ENCODE measurements at places on chromosomes 13 and 19. TPM values are rescaled to one million over a fixed set of nuclear protein-coding genes. Genes with fewer than 3 reads are reported as not detected.

The FIZ1 gene
- 3.4 TPM for total RNA-seq

The EDNRB gene
- 0.11 TPM for total RNA-seq

The RNF113B gene
- not detected for total RNA-seq

The FZR1 gene
- 28.4 TPM for total RNA-seq

The ZNF729 gene
- total RNA-seq: not detected

The HSH2D gene
- not detected for total RNA-seq

The URAD gene
- total RNA-seq: not detected

The HSD17B14 gene
- 6.8 TPM for total RNA-seq

The QPCTL gene
- total RNA-seq: 13.3 TPM

The ZSCAN4 gene
- total RNA-seq: not detected

The KANK3 gene
- 0.26 TPM for total RNA-seq

The SMIM17 gene
- total RNA-seq: 0.26 TPM

The CGB3 gene
- not detected for total RNA-seq

The NDUFA7 gene
- 14.9 TPM for total RNA-seq

The ZNF555 gene
- 9.2 TPM for total RNA-seq

The ZNF541 gene
- 0.13 TPM for total RNA-seq

The FKBP8 gene
- total RNA-seq: 230 TPM

The FPR3 gene
- not detected for total RNA-seq

The ACER1 gene
- not detected for total RNA-seq

The CEACAM4 gene
- total RNA-seq: not detected

The IZUMO4 gene
- 0.78 TPM for total RNA-seq

The CEACAM20 gene
- not detected for total RNA-seq

The MTUS2 gene
- total RNA-seq: not detected

The ACOD1 gene
- not detected for total RNA-seq

The CCL25 gene
- not detected for total RNA-seq

The PCP2 gene
- total RNA-seq: not detected

The ZNF723 gene
- total RNA-seq: not detected

The GPR180 gene
- total RNA-seq: 11.7 TPM

The JUNB gene
- 196 TPM for total RNA-seq

The TMEM272 gene
- not detected for total RNA-seq

The CYP4F2 gene
- total RNA-seq: not detected

The ZNF850 gene
- 3.8 TPM for total RNA-seq

The ZNF625 gene
- total RNA-seq: 12.9 TPM

The GPR42 gene
- total RNA-seq: not detected

The LGALS7 gene
- not detected for total RNA-seq

Data from articular chondrocyte of knee joint (primary cell).